Hematopoietic multipotent progenitor cell (in vitro differentiated cells): ENCODE measurements at places on chromosomes 1 and 21.

GRCh38 chr1:180909005-180909414 lies 3.7 kb upstream of the KIAA1614 start:
- no peak for DNase-seq

GRCh38 chr1:53982763-53983104 lies 35.3 kb downstream of the LDLRAD1 start:
- no peak for DNase-seq

GRCh38 chr21:39845571-39846130 lies 21.6 kb upstream of the PCP4 start:
- no peak for DNase-seq

GRCh38 chr1:7648761-7649384 lies 122.2 kb upstream of the VAMP3 start:
- no peak for DNase-seq

DNA sequence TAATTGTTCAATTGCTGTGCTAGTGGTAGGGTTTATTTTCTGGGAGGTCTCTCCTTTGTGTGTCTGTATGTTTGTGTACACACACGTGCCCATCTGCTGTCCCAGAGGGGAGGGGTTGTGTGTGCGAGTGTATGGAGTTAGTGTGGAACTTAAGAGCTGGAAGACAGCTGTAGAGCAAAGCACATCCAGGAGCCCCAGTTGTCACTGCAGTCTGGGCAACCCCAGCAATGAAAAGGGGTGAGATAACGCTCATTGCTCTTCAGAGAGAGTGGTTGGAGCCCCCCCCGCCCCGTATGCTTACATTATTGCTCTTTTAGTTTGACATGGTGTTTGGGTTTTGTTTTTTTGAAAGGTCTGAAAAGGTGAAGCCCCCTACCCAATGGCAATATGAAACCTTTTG lies 36.9 kb downstream of the NCF2 start:
- no peak for DNase-seq

- DNase-seq: no peak
Measured at GRCh38 chr1:183991756-183992155, 45.8 kb downstream of the COLGALT2 start.

- DNase-seq: no peak
Measured at GRCh38 chr1:44048532-44049215, 17.4 kb upstream of the SLC6A9 start.

- no peak for DNase-seq
Measured at GRCh38 chr1:22154626-22155025, 11.7 kb upstream of the WNT4 start.

GRCh38 chr1:66464802-66465201 lies 69.2 kb upstream of the SGIP1 start:
- no peak for DNase-seq

DNA sequence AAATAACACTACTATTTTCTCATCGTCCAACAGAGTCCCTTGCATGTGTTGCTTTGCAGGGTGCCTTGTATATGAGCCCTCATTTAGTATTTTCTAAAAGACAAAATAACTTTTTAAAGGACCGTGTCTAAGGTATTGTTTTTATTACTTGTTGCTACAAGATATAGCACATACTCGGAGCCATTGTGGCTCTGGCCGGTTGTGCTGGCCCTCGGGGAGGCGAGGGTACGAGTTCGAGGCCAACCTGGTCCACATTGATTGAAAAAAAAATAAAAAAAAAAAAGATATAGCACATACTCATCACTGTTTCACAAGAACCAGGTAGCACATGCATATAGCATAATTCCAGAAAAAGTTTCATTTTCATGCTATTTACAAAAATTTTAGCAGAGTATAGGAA lies 869.2 kb downstream of the MRPL39 start:
- DNase-seq: no peak

- no peak for DNase-seq
Measured at GRCh38 chr1:220952961-220953643, 73.9 kb downstream of the HLX start.

DNA sequence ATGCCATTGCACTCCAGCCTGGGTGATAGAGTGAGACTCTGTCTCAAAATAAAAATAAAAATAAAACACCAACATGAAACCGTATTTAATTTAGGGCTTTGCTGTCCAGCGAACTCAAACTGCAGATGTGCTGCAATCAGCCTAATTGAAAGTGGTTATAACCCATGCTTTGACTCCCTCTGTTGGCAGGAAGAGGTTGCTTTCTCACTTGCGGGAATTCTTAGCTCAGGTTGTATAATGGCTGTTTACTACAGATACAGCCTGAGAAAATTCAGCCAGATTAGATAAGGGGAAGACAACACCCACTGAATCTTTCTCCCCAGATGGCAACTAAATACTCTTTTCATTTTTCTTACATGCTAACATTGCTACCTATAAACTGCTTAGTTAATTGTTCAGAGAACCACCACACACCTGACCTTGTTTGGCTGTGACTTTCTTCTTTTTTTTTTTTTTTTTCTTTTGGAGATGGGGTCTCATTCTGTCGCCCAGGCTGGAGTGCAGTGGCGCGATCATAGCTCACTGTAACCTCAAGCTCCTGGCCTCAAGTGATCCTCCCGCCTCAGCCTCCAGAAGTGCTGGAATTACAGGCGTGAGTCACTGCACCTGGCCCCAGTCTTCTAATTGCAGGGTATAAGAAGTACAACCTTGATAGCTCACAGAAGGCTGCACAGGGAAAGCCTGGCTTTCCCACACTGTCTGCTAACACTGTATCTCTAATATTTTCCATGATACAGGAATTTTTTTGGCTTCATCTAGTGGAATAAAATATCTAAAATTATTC lies 34.6 kb downstream of the DNTTIP2 start:
- DNase-seq: peak; percentile 69

DNA sequence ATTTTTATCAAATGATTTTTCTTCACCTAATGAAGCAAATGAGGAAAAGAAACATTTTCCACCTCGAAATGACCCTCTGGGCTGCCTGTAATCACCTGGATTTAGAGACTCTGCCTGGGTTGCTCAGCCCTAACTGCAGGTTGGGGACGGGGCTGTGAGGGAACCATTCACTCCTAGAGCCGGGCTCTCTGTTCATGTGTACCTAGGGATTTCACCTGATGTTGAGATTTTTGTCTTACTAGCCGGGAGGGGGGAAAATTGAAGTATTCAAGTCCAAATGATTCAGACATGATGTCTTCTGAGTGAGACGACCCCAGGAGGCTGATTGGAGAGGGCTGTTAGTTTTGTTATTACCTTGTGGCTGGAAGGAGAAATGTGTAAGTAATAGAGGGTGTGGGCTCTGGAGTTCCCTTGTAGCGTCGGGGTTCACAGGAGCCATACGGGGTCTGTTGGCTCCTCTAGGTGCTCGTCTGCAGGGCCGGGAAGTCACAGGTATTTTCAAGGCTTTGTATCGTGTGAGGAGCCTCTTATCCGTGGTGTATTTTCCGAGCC lies 42.3 kb upstream of the PWP2 start:
- DNase-seq: no peak

DNA sequence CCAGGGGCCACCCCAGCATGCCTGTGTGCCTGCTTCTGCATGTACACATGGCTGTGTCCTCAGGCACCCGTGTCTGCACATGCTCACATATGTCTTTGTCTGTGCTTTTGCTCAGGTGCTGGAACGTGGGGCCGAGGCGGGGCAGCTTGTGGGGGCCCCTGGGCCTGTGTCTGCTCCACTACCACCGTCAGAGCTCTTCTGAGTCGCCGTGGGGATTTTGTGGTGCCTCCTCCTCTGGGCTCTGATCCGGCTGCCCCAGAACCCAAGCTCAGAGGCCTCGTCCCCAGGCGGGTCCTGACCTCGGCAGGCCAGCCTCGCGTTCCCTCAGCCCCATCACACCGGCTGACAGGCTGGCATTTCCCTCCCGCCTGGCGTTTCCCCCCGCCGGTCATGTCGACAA lies 104.6 kb upstream of the ACTRT2 start:
- no peak for DNase-seq
